Mesothelial cell of epicardium (in vitro differentiated cells): ENCODE measurements at places on chromosomes 12 and 14.
A peak's percentile ranks its signal among the peaks of the same experiment; 100 is the strongest.

DNA sequence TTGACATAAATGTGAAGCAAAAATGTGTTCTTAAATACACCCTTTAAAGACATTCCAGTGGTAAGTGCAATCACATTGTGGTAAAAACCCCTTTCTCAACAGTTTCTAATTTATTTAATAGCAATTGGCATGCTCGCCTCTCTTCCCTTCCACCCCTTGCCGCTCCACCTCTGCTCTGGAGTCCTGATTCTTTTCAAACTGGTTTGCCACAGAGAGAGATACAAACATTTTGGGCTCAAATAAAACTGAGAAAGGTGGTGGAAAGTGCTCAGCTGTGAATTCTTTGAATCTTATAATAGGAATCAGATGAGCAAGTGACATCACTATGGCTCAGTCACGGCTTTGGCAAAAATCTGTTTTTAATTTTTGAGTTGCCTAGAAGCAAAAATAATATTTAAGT is 993.9 kb downstream of the GALC start:
- no peak for DNase-seq

DNA sequence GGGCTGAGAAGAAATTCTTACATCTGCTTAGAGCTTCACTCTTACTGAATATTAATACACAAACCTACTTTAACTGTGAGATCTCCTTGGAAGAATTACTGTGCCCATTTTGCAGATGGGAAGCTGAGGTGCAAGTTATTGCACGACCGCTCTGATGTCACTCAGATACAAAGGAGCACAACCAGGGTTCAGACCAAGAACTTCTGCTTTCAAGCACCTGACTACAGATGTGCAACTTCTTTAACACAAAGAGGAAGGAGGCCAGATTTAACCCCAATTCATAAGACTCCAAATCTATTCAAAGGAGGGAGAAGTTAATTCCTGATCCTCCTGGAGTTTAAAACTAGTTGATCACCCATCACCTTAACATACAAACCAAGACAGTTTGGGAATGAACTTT is 232.6 kb downstream of the VRK1 start:
- no peak for DNase-seq

GRCh38 chr12:674272-674781 is 11.1 kb upstream of the NINJ2 start:
- no peak for DNase-seq

DNA sequence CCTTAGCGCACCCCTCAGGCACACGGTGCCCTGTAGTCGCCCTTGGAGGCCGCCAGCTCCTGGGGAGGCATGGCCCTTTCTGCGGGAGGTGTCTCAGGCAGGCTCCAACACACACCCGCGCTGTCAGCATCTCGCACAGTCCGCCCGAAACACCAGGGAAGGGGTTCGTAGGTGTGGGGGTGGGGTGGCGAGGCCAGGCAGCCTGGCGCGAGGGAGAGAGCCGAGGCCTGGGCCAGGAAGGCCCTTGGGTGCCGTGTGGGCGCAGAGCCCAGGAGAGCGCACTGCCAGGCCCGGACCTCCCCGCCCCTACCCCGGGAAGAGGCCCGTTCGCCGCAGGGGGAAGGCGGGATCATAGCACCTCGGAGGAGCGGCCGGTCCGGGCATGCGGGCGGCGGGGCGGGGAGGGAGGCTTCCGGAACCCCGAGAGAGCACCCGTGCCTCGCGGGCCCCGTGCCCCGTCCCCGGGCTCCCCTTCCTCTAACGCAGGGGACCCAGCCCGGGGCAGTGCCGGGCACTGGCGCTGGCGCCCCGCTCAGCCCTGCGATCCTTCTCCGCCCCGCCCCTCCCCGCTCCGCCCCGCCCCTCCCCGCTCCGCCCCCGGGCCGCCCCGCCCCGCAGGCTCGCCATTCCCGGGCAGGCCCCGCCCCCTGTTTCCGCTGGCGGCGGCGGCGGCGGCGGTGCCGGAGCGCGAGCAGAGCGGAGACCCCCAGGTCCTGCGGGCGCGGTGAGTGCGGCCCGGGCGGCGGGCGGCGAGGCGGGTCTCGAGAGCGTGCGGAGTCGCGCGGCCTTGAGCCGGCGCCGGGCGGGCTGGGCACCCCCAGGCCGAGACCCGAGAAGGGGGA is at the start of gene TSPAN9:
Gene TSPAN9, plus strand, starts transcription at position 650 of the 842 bp plus-strand sequence. CDS start 123,815 bp downstream, outside the sequence.
- peak; percentile 85 for DNase-seq

GRCh38 chr12:13100605-13100881 is 2.9 kb downstream of the GSG1 start:
- no peak for DNase-seq

DNA sequence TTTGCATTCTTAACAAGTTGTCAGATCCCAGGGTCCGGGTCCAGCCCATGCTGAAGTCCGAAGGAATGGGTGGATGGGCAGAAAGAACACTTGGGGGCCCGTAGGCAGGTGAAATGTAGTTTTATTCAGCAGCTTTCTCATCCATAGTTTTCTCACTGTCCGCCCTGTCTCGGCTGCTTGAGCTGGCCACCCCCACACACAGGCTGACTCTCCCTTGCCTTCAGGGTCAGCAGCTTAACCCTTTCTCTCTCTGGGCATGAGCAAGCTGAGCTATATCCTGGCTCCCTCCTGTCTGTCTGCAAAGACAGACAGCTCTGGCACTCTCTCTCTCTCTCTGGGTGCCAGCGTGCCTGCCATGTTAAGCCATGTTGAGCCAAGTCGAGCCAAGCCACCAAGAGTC is 163.9 kb downstream of the PTCSC3 start:
- no peak for DNase-seq

GRCh38 chr12:128745772-128746689 is 77.7 kb downstream of the SLC15A4 start:
- DNase-seq, result no peak

DNA sequence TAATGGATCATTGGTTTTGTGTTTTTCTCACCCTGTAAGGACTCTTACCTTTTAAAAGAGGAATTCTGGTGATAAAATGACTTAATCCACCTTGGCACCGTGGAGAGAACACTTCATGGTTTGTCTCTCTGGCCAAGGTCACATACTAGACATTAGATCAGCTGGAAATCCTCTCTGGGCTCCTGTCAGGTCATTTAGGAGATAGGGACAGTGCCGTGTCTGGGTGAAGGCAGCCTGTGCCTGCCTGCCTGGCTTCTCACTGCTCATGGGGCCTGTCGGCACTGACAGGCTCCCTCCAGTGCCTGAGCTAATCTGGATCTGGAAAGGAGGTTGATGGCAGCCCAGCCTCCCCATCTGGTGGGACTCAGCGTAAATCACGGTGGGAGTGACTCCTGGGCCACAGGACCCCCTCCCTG is 5.7 kb downstream of the CRADD start:
- DNase-seq, result no peak

GRCh38 chr14:24297190-24297964 is 2.2 kb downstream of the DHRS1 start:
- no peak for DNase-seq

DNA sequence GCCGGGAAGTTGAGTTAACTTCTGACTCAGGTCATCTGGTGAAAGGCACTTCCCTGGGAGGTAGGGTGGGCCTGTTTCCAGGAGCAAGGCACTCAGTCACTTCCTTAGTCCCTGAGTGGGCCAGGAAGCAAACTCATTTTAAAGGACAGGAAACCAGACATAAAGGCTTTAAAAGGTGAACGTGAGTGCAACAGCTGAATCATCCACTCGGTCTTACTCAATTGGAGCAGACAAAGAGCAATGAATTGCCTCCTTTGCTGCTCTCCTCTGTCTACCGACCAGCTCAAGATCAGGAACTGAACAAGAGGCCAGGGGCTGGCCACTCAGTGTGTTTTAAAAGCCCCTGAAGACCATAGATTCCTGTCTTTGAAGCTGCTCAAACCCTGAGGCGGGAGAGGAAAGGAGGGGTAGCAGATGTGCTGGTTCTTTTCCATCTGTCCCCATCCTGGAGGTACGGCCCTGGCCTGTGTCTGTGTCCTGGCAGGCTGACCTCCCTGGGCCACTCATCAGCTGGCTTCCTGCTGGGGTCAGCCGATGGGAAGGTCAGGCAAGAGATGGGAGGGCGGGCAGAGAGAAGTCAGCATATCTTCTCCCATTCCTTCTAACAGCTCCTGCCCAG is 148.9 kb downstream of the PPM1H start:
- no peak for DNase-seq

DNA sequence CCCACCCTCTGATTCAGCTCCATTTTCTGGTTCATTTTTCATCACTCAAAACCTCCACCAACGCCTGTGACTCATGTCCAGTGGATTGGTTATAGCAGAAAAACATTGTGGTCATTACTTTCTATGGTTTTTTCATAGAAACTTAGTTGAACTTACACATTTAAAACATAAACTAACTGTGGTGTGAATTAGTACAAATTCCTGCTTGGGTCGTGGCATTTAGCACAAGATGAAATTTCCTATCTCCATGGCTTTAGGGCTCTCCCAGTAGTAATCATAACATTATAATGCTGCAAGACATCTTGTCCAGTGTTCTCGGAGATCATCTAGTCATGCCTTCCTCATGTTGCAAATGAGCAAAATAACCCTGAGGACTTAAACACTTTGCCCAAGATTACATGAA is 7.1 kb downstream of the RNASE7 start:
- no peak for DNase-seq

DNA sequence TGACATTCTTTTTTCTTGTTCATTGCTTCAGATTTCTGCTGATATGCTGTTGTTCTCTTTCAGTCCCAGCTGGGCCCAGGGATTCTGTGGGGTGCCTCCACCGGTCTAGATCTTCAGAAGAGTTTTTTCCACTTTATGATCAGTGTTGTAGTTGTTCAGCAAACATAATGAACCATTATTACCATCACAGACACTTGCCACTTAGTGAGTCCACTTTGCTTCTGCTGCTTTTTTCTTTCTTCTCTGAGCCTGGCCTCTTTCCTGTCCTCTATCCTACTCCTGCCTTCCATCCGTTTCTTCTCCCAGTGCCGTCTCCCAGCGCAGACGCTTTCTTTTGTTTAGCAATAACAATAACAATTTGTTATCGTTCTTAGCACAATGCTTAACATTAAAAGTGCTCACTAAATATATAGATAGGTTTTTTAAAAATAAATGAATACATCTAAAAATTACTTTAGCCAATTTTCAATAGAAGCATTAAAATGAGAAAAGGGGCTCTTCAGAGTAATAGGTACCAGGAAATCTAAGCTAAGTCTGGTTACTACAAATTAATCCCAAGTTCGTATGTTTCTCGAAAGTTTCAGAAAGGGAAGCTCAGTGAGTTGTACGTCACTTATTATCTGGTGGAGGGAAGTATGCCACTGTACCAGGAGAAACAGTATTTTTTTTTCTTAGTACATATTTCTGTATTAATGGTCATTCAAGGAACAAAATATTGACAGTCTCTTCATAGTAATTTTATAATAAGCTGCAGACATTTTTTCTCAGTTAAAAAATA is 98.2 kb downstream of the SRGAP1 start:
- DNase-seq, result no peak
